Activated CD8-positive, alpha-beta memory T cell treated with anti-CD3 and anti-CD28 coated beads for 48 hours (primary cell): ENCODE measurements at places on chromosomes 4 and X.

DNA sequence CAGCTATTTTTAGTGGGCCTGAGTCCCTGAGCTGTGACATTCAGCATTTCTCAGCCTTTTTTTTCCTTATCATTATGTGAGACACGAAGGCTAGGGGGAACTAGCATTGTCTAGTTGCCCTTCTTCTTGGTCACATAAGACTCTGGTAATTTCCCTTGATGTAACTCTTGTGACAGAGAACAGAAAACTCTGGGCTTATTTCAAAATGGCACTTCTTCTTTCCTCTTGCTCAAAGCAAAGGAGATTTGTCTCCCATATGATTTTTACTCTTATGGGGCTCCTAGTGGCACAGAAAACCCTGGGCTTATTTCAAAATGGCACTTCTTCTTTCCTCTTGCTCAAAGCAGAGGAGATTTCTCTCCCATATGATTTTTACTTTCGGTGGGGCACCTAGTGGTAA, 14.7 kb downstream of the ATXN3L start:
- DNase-seq = no peak

DNA sequence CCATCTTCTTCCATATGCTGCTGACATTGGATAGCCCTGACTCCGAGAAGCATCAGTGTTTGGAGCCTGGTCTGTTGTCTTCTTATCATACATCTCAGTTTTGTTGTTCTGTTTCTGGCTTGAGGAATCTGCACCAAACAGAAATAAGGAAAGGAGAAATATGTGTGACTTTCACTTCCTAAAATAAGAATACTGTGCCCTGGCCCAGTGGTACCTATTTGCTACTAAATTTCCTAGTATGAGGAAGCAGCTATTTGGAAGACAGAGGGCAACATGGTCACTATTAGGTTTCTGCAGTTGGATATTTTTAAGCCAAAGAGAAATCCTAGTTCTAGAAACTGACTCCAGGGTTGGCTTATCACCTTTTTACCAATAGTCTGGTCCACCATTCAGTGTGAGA, 16.8 kb downstream of the CT47C1 start:
- no peak for DNase-seq

DNA sequence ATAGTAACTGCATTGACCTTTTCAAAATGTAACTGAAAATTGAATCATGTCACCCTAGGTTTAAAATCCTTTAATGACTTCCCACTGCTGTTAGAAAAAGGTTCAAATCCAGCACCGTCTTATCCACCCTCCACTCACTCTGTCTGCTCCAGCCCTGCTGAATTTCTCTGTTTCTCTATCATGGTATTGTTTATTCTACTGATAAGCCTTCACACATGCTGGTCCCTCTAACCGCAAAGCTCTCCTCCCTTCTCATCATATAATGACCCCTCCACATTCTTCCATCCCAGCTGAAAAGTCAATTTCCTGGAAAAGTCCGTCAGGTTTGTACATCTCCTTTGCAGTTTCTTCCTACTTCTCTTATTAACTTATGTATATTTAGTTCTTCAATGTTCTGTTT, 389.2 kb upstream of the F9 start:
- DNase-seq = no peak

DNA sequence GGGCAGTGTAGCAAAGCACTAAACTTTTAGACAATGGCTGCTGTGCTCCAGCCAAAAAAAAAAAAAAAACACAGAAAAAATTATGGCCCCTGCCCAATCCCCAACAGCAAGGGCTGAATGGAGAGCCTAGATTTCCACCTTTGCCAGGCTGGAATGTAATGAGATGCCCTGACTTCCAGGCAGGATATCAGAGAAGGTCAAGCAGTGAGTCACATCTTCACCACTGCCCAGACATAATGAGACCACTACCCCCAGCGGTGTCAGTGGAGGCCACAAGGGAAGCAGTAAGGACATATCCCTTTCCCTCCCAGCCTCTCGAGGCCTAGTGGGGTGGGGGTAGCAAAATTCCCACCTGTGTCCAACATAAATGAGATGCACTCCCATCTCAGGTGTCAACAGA, 216.3 kb upstream of the LEF1 start:
- no peak for DNase-seq

- no peak for DNase-seq
These were observed 100.2 kb upstream of the GRIA3 start for GRCh38 chrX:123083924-123084323.

- no peak for DNase-seq
These were observed 21.2 kb upstream of the USP9X start for GRCh38 chrX:41064018-41064417.

DNA sequence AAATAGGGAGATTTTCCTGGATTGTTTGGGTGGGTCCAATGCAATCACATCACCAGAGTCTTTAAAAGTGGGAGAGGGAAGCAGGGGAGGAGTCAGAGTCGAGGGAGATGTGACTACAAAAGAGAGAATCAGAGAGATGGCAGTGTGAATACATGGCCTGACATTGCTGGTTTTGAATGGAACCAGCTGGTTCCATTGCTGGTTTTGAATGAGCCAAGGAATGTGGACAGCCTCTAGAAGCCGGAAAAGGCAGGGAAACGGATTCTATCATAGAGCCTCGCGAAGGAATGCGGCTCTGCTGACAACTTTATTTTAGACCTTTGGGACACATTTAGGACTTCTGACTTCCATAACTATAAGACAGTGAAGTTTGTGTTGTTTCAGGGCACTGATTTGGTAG, 627.0 kb upstream of the HTR2C start:
- no peak for DNase-seq

- no peak for DNase-seq
These were observed 53.9 kb downstream of the PPARGC1A start for GRCh38 chr4:23835774-23836478.

DNA sequence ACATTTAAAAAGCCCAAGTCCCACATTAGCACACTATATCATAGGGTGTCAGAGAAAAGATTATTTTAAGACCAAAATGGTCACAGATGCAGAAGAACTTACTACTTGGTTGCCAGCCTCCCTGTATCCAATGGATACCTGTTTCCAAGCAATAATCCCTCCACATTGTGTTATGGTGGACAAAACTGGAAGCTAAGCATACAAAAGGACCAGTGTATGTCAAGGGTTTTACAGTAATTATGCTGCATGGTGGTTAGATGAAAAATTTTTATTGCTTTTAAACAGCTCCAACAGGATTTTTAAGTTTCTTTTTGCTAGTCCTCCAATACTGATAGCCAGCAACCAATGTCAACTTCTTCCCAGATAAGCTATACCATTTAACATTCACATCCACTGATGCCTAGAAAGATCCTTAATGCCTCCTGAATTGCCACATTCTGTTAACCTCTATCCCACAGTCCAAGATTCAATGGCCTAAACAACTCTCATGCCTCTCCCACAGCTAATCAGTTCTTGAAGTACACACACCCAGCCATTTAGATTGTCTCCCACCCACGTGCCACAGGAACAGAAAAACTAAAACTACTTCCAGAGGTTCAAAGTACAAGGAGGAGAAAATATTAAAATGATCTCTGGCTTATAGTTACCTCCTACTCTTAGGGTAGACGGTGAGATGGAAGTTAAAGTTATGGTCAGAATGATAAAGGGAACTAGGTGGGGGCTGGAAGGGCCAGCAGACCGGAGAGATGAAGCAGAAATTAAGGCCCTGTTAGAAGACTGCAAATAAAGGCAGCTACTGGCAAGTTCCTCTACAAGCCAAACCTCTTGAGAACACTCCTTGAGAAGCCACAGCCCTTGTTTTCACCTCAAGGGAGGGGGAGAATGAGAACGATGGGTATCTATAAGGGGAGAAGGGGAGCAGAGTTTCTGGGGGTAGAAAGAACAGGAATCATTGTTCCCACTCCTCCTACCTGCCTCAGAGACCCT, 5.5 kb downstream of the MED14 start:
- no peak for DNase-seq

GRCh38 chrX:103629318-103630170, 769 bp downstream of the TCEAL1 start:
- DNase-seq = no peak

- DNase-seq = no peak
These were observed 68.7 kb upstream of the GUCY1A1 start for GRCh38 chr4:155597933-155598451.

- DNase-seq = no peak
These were observed 260.6 kb downstream of the GASK1B start for GRCh38 chr4:157912212-157912611.

- DNase-seq = no peak
These were observed 217.6 kb downstream of the PTTG2 start for GRCh38 chr4:38177641-38178391.

GRCh38 chrX:19865567-19866363, 21.6 kb downstream of the SH3KBP1 start:
- DNase-seq = no peak

DNA sequence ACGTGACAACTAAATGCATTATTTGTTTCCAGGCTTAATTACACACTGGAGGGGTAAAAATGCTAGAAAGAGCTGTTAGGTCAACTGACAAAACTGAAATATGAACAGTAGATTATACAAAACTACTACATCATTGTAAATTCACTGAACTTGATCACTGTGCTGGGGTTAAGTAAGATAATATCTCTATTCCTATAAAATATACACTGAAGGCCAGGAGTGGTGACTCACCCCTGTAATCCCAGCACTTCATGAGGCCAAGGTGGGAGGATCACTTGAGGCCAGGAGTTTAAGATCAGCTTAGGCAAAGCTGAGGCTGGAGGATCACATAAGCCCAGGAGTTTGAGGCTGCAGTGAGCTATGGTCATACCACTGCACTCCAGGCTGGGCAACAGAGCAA, 31.8 kb upstream of the NKX6-1 start:
- no peak for DNase-seq

DNA sequence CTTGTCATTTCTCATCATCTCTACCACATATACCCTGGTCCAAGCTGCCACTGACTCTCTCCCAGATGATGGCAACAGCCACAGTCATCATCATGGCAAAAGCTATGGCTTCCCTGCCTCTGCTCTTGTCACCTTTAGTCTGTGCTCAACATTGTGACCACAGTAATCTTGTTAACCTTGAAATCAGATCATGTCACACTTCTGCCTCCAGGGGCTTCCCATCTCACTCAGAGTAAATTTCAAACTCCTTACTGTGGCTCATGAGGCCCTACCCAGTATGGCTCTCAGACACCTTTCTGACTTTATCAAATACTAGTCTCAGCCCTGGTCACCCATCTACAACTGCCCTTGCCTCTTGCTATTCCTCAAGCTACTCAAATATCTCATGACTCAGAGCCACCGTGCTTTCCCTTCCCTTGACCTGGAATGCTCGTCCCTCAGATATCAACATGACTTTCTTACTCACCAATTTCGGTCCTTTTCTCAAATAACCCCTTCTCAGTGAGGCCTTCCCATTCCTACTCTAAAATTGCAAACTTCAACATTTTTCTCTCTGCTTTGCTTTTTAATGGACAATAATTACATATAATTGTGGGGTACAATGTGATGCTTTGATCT, 41.1 kb upstream of the STIM2 start:
- no peak for DNase-seq

GRCh38 chr4:104616401-104616820, 121.7 kb upstream of the CXXC4 start:
- no peak for DNase-seq

GRCh38 chrX:33133320-33133719, 78.0 kb downstream of the DMD start:
- no peak for DNase-seq

- no peak for DNase-seq
These were observed 269.8 kb downstream of the BCOR start for GRCh38 chrX:39827951-39828350.

GRCh38 chrX:148310426-148311165, 189.8 kb upstream of the AFF2 start:
- DNase-seq = no peak

DNA sequence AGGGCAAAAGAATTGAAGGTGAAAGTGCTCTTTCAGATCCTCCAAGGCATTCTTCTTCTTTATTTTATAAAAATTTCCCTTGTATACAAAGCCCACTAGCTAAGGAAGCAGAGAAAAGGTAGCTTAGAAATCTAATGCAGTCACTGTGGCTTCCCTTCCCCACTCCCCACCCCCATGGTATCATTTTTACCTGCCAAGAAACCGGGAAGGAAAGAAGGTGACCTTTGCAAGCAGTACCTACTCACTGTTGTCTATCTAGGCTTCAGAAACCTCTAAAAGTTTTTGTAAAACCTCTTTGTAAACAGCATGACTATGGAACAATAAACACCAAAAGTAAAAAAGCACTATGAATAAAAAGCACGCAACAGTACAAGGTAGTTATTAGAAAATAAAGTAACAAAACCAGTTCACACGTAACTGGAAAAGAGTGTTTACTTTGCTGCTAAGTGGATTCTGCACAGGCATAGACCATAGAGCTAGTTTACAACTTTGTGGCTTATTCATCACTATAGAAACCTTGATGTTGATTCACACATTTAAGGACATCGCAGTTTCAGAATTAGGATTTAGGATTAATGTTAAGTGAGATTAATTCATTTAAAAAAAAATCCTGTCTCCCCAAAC, 109.6 kb upstream of the FTHL17 start:
- no peak for DNase-seq

DNA sequence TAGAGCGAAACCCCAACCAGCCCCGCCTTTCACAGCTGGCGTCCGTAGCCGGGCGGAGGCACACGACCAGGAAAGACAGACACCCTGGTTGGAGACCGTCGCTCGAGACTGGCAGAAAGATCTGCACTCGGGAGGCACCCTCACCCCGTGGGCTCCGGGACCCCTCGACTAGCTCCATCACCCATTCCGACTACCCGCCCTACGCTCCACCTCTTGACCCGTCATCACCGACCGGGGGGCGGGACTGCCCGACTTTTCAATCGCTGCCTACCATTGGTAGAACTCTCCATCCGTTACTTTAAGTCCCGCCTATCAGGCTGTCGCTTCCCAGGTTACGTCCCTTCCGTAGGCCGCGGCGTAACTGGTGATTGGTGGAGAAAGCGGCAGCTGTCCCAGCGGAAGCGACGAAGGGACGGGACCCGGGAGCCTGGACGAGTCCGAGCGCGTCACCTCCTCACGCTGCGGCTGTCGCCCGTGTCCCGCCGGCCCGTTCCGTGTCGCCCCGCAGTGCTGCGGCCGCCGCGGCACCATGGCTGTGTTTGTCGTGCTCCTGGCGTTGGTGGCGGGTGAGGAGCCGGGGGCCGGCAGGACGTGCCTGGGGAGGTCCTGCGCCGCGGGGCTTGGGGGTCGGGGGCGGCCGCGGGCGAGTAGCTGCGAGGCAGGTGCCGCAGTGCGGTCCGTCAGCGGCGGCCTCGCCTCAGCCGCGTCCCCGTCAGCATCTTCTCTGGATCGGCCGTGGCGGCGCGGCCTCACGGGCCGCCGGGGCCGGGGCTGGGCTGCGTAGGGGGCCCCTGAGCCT, at the start of gene ATP6AP2:
TSS of gene ATP6AP2 (plus strand) at position 434 of the 799 bp plus-strand sequence. CDS start at position 530, 96 bp downstream.
- peak; percentile 69 for DNase-seq
